ENCODE measurements at places on chromosomes 11 and 22.

- DNase-seq: no peak
Observed at GRCh38 chr11:31995525-31996094, 95.3 kb upstream of the RCN1 start.

DNA sequence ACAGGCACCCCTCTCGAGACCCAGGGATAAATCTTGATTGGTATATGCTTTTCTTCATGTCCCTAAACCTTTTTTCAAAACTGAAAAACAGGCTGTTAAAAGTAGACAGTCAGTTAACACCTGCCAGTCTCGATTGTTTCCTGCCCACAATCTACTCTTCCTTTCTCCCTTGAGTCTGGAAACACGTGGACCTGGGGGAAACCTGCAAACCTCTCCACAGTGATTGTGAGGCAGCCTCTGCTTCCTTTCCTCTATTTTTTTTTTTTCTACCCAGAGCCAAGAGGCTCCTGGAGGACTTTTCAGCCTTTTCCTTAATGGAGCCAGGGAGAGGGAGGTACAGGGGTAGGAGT is 69.4 kb upstream of the CLMP start:
- no peak for DNase-seq

- DNase-seq: peak; percentile 31
Observed at GRCh38 chr11:73291781-73292524, 16.1 kb upstream of the ARHGEF17 start.

DNA sequence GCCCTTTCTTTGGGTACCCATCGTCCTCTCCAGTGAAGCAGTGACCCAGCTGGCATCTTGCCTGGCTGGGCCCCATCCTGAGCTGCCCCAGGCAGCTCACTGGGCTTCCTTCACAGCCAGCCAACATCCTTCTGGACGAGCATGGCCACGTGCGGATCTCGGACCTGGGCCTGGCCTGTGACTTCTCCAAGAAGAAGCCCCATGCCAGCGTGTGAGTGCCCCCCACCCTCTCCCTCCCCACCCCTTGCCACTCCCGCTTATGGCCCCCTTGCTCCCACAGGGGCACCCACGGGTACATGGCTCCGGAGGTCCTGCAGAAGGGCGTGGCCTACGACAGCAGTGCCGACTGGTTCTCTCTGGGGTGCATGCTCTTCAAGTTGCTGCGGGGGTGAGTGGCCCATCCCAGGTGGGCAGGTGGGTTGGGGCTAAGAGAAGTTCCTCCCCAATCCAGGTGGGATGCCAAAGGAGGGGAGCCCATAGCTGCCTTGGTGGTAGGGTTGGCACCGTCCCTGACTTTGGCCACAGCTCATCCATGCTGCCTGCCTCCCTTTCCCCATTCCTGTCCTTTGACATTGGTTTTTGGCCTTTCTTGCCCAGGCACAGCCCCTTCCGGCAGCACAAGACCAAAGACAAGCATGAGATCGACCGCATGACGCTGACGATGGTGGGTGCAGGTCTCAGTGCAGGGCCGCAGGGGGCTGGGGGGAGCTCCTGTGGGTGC is 6.8 kb upstream of the ANKRD13D start:
- DNase-seq: peak; percentile 21

DNA sequence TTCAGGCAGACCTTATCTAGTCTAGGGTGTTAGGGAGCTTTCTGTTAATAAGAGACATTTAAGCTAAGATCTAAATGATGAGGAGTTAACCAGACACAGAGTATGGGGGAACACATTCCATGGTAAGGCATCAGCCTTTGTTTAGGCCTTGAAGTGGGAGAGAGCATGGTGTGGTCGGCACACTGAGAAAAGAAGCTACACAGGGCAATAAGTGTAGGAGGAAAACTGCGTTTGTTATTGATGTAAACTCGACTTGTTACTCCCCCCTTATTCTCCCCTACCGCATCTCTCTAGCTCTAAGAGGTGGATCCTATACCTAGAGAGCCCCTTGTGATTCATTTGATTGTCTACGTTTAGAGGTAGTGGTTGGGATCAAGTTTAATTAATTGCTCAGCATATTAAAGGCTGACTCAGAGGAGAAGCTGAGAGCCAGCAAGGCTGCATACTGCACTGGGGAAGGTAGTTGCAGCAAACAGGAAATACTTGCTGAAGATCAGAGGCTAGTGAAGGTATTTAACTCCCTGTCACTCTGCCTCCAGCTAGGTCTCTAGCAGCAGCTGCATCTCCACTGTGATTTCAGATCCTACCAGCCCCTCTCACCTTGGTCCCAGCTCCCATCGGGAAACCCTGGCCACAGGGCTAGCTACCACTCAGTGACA is 86.8 kb upstream of the TEAD1 start:
- DNase-seq: no peak
